NCI-H82 (cell line): ENCODE measurements at places on chromosomes 3 and 15.

GRCh38 chr3:13088028-13089006 lies 15.1 kb upstream of the IQSEC1 start:
- DNase-seq, result peak; percentile 91

- no peak for DNase-seq
Observed at GRCh38 chr15:95946241-95946640, 384.3 kb upstream of the NR2F2 start.

GRCh38 chr15:86863226-86863915 lies 783.7 kb downstream of the AGBL1 start:
- no peak for DNase-seq

GRCh38 chr3:4778740-4779139 lies 200.5 kb upstream of the BHLHE40 start:
- no peak for DNase-seq

DNA sequence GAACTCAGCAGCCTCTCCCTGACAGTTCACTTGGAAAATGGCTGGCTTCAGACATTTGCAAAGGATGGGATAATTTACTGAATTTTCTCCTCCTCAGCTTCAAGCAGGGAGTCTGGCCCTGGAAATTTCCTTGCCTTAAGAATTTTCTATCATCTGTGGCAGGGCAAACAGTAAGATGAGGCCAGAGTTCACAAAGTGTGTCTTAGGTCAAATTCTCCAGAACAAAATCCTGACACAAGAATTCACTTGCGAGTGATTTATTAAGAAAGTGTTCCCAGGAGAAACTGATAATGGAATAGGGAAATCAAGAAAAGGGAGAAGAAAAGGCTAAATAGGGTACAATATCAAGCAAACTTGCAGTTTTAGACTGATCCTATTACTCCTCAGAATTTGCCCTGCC lies 55.3 kb downstream of the SNTN start:
- no peak for DNase-seq
